ENCODE measurements at places on chromosomes 5 and 9.

GRCh38 chr5:60719329-60719728 is 19.4 kb upstream of the DEPDC1B start:
- no peak overlapping the region for H3K4me3 ChIP-seq
- no peak overlapping the region for H3K27ac ChIP-seq
- no peak for DNase-seq

- H3K27me3 ChIP-seq: peaks cover 35% of the 10 kb centered on the region
- no peaks in the 10 kb centered on the region for H3K36me3 ChIP-seq
- no peaks in the 10 kb centered on the region for H3K4me1 ChIP-seq
- no peak overlapping the region for H3K27ac ChIP-seq
- no peak for DNase-seq
- no peak overlapping the region for H3K4me3 ChIP-seq
These were observed 330.7 kb downstream of the ADGRV1 start for GRCh38 chr5:90889325-90889600.

DNA sequence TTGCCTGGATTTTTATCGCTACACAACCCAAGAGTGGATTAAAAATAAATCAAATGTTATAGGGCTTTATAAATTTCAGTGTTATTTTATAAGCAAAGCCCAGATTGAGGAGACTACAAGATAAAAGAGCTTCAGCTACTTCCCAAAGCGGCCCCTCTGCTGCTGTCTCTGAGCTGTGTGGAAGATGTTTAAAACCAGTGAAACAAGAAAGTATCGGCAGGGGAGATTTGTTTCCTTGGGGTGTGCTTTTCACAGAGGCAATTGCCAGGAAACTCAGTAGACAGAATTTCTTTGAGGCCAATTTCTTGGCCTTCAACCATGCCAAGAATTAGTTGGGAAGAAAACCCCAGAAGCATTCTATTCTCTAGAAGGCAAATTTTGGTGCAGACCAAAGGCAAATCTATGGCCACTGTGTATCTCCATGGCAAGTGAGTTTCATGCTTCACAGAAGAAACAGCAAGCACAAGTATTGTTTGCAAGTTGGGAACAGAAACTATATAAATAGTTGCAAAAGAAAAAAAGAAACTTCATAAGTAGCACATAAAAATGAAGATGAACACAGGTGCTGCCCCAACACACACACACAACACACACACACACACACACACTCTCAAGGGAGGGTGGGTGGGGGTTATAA is 197.2 kb downstream of the PARP8 start:
- H3K4me1 ChIP-seq: no peaks in the 10 kb centered on the region
- H3K36me3 ChIP-seq: peaks cover 3% of the 10 kb centered on the region
- H3K27me3 ChIP-seq: peaks cover 58% of the 10 kb centered on the region
- DNase-seq: no peak
- H3K27ac ChIP-seq: no peak overlapping the region

DNA sequence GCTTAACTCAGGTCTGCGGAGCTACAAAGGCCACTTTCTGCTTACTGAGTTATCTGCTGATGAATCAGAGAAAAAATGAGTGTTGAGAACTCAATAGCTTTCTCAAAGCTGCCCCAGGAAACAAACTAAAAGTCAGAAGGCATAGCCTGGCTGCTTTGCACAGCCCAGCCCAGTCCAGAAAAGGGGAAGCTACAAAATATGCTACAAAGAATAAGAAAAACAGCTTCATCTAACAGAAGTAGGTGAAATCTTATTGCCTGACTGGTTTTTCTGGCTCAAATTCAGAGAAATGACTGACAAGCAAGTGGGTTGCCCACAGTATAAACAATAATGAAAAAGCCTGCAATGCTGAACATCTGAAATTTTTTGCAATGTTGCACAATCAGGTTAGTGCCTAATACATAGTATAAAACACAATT is 156.2 kb downstream of the PPP2R2B start:
- H3K27ac ChIP-seq: no peak overlapping the region
- H3K27me3 ChIP-seq: no peaks in the 10 kb centered on the region
- no peak overlapping the region for H3K4me3 ChIP-seq
- H3K4me1 ChIP-seq: peaks cover 16% of the 10 kb centered on the region
- H3K36me3 ChIP-seq: no peaks in the 10 kb centered on the region

Data from effector memory CD8-positive, alpha-beta T cell (primary cell).